Activated CD8-positive, alpha-beta T cell treated with anti-CD3 and anti-CD28 coated beads for 36 hours (primary cell): ENCODE measurements at places on chromosomes 13 and 19. TPM values are rescaled to one million over a fixed set of nuclear protein-coding genes. Genes with fewer than 3 reads are reported as not detected.

The NLRP4 gene
- not detected for total RNA-seq

The ZIM2 gene
- total RNA-seq = not detected

The MPND gene
- total RNA-seq = 16.6 TPM

DNA sequence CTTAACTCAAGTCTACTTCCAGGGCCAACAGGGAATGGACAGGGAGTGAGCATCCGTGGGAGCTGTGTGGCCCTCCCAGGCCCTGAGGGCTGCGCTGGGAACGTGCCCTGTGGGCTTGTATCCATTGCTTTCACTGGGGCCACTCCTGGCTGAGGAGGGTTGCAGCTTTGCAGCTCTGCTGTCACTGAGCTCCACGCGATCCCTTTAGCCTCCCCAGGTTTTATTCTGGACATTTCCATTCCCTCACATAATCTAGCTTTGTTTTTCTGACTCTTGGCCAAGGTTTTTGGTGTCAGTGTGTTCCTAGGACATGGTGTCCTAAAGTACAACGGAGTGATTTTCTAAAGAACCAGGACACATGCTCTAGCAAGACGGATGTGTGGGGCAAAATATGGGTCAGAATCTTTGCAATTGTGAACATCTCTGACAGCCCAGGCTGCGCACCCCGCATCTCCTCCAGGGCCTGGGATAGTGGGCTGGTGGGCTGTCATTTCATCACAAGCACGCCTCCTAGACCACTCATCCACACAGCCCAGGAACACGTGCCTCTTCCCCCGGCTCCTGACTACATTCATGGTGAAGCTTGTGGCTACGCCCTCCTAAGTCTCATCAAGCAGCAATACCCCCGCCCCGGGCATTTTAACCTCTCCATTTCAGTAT, 28.0 kb downstream of the GGACT start:
- no peak for DNase-seq
- no peaks in the 10 kb centered on the region for H3K27me3 ChIP-seq
- no peaks in the 10 kb centered on the region for H3K36me3 ChIP-seq

DNA sequence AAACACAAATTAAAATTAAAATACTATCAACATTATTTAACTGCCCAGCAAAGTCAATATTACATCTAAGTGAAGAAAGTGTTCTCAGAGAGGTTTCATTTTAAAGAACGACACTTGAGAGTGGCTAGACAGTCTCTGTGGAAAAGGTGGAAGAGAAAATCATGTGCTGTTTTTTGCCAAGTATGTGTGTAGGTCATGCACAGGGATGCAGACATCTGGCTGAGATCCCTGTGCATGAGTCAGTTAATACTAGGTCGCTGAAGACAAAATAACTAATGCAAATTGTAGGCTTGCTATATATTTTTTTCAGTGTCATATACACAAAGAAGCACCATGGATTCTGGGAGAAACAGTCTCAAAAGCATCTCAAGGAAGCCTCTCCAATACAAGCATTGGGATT, 44.3 kb upstream of the ENOX1 start:
- H3K4me1 ChIP-seq = no peaks in the 10 kb centered on the region
- no peak overlapping the region for H3K27ac ChIP-seq
- no peaks in the 10 kb centered on the region for H3K36me3 ChIP-seq
- H3K4me3 ChIP-seq = no peak overlapping the region

DNA sequence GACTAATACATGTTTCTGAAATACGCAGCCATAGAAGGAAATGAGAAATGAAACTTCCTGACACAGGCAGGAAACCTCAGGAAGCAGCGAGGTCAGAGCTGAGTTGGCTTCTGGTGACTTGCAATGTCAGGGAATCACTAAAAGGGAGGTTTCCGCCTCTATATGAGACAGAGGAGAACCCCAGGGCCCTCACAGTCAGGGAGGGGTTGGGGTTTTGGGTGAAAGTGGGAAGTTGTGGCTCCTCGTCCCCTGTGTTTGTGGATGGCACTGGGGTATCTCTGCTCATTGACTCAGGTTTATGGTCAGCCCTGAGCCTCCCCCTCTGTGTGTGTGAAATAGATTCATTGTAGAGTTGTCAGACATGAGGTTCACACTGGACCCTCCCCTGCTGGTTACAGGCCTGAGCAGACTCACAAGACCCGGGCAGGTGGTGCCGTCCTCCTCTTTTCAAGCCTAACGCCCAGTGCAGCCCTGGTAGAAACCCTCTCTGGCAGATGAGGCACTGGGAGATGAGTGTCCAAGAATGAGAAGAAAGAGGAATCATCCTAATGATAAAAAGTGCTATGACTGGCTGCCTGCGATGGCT, 5.5 kb upstream of the LILRA6 start:
- H3K4me3 ChIP-seq = no peak overlapping the region
- H3K27me3 ChIP-seq = peaks cover 8% of the 10 kb centered on the region
- H3K27ac ChIP-seq = no peak overlapping the region

DNA sequence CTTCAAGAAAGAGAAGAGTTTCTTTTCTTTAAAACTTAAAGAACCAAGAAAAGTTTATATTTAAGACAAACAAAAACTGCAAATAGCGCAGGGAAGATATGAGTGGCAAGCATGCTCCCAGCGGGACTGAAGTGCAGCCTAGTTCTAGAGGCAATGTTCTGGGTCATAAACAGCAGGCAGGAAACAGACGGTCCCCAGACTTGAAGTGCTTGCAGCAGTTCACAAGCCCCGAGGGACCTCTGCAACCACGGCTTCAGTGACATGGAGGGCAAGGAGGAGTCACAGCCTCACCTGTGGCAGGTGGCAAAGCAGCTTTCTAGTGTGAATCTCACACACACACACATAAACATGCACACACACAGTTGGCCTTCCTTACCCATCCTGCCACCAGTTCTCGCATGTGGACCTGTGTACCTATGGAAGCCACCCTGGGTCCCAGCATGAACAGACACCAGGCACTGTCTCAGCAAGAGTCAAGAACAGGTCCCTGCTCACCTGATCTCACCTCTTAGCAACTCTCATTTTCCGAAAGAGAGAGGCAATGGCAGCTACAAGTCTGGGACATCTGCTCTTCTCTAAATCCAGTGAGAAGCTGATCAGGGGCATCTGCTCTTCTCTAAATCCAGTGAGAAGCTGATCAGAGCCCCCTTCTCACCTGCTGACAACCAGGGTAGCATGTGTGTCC, 162.0 kb downstream of the EFNB2 start:
- no peak for DNase-seq
- no peak overlapping the region for H3K4me3 ChIP-seq
- H3K4me1 ChIP-seq = no peaks in the 10 kb centered on the region
- no peaks in the 10 kb centered on the region for H3K36me3 ChIP-seq
- no peak overlapping the region for H3K27ac ChIP-seq
